Stimulated activated CD8-positive, alpha-beta memory T cell treated with anti-CD3 and anti-CD28 coated beads, Interleukin-7, amount 100 ng/mL, for 1 hour (primary cell): ENCODE measurements at places on chromosomes 13 and 19.

DNA sequence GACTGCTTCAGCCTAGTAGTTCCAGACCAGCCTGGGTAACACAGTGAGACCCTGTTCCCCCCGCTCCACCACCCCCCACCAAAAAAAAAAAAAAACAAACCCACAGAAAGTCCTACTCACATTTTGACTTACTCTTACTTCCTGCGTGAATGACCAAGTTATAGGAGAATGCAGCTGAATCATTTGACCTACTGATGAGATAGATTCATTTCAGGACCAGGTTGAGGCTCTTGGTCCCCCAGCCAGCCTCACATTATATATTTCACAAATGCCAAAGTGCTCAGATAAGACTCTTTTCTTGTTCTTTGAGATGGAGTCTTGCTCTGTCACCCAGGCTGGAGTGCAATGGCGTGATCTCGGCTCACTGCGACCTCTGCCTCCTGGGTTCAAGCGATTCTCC lies 70.2 kb downstream of the KLF5 start:
- DNase-seq = no peak

GRCh38 chr13:18944501-18945068 lies 237.0 kb downstream of the TUBA3C start:
- no peak for DNase-seq

DNA sequence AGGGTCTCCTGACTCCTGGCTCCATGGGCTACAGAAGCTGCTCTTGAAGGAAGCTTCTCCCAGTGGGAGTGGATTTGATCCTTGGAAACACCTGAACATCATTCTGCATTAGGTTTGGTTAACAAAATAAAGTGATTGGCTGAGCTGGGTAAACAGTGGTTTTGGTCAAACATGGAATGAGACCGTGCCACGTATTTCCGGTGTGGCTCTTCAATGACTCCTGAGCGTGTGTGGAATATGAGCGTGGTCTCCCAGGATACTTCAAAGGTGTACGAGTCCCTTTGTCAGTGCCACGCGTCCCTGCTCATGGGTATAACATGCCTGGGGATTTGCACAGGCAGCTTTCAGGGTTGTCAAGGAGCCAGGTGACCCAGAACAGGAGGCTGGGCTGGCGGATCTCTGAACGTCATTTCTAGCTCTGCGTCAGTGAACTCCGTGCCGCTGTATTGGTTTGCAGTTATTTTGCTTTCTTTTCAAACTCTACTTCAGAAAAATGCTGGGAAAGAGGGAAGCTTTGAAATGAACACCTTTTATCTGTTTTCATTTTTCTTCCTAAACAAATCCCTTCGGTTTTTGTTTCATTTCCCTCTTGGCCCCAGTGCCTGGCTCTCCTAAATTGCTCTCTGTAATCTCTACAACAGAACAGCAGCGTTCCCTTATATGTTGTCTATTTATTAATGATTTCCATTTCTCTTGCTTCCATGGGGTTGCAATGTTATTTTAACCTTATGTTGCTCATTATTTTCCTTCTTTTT lies 26.3 kb upstream of the GJB6 start:
- DNase-seq = no peak

DNA sequence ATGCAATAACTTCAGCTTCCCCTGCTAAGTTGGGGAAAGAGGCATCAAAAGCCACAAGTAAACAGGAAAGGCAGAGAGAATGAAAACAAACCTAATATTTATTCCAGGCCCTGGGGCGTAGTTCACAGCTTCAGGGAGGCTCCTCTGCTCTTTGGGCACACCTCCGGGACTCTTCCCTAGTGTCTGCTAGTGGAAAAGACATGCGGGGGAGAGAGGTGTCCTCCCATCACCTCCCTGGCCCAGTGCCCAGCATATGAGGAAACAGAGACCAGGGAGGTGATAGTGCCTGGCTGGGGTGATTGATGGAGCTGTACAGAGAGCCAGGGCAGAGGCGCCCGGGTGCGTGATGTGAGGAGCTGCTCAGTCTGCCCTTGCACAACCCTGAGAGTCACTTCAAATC lies 71.0 kb downstream of the RASL11A start:
- no peak for DNase-seq

GRCh38 chr13:112779856-112780604 lies 90.2 kb downstream of the ATP11A start:
- no peak for DNase-seq

GRCh38 chr13:48320891-48321510 lies 17.4 kb downstream of the RB1 start:
- no peak for DNase-seq
